ENCODE measurements at places on chromosomes 16 and 17. TPM values are rescaled to one million over a fixed set of nuclear protein-coding genes. Genes with fewer than 3 reads are reported as not detected.
A peak's percentile ranks its signal among the peaks of the same experiment; 100 is the strongest.

- DNase-seq = no peak
Observed at GRCh38 chr16:31087971-31088370, 772 bp downstream of the PRSS53 start.

DNA sequence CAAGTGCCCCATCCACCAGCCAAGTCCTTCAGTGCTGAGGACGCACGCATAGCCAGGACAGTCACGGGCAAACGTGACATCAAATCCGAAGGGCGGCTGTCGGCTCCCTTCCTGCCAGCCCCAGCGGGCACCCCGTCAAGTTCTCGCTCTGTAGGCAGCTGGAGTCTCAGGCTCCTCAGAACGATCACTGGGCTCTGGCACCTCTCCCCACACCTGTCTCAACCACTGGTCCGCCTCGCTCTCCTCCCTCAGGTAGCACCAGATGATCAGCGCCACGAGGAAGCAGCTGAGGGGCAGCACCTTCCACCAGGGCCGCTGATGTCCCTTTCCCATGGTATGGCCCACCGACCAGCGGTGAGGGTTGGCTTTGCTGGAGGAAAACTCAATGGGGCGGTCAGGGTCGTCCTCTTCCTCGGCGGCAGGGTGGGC is 422 bp downstream of the UQCC4 start:
- DNase-seq = peak; percentile 8

- DNase-seq = no peak
Observed at GRCh38 chr16:5653789-5654188, 556.2 kb upstream of the EEF2KMT start.

- no peak for DNase-seq
Observed at GRCh38 chr16:15993541-15993940, 44.1 kb downstream of the ABCC1 start.

- DNase-seq = no peak
Observed at GRCh38 chr17:9006175-9006767, 15.0 kb upstream of the NTN1 start.

DNA sequence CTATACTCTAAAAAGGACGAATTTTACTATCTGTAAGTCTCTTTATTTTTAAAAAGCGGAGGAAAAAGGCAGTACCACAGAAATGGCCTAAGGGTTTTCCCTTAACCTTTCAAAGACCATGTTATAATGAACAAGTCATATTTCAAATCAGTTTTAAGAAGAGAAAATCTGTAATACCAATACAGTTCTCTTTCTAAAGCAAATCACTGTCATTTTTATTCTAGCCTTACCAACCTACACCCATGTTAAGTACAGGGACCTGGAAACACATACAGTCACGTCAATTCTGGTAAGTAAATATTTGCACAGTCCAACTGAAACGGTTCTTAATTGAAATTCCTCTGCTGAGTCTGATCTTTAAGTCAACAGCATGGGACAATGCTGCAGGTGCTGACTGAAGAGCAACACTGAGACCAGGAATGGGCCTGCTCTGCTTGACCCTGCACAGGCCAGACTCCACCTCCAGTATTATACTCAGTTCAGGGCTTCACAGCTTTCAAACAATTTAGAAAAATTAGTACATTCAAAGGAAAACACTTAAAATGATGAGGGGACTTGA is 20.2 kb downstream of the MBTPS1 start:
- DNase-seq = no peak

DNA sequence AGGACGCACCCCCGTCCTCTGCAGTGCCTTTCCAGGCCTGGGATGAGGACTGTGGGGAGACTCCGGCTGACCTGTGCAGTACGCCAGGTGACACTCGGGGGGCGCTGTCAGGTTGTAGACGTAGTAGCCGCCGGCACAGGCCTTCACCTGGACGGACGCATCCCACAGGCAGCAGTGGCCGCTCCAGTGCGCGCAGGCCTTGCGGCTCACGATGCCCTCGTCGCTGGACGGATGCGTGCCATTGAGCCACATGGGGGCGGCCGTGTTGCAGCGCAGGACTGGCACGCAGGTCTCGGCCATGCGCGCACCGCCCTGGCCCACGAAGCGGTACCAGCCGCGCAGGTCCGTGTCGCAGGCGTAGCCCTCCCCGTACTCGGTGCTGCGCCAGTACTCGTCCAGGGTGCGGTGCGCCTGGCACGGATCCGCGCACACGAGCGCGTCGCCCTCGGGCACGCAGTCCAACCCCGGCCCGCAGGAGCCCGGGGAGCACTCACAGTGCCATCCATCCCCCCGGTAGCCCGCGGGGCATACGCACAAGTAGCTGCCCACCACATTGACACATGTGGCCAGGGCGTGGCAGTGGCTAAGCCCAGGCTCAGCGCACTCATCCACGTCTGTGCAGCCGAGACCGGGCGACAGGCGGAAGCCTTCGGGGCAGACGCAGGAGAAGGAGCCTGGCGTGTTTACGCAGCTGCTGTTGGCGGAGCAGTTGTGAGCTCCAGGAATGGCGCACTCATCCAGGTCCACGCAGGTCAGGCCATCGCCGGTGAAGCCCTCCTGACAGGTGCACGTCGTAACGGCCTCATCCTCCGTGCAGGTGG is 3.9 kb downstream of the UMOD start:
- DNase-seq = no peak

DNA sequence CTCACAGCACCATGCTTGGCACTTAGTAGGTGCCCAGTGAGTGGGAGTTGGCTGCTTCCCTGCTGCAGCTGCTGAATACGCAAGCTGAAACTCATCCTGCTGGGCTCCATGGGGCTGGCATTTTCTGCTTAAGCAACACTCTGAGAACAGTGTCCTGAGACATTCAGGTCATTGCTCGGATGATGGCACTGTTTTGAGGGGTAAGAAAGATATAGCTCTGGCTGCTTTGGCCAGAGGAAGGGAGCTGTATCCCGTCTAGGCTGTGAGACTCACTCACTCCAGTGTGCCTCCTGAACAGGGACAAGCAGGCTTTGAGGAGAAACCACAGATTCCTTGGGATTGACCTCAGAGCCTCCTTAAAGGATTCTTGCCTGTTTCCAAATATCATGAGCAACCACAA is 120.5 kb downstream of the CLEC16A start:
- DNase-seq = no peak

- DNase-seq = no peak
Observed at GRCh38 chr16:4839942-4840341, 7.1 kb downstream of the GLYR1 start.

DNA sequence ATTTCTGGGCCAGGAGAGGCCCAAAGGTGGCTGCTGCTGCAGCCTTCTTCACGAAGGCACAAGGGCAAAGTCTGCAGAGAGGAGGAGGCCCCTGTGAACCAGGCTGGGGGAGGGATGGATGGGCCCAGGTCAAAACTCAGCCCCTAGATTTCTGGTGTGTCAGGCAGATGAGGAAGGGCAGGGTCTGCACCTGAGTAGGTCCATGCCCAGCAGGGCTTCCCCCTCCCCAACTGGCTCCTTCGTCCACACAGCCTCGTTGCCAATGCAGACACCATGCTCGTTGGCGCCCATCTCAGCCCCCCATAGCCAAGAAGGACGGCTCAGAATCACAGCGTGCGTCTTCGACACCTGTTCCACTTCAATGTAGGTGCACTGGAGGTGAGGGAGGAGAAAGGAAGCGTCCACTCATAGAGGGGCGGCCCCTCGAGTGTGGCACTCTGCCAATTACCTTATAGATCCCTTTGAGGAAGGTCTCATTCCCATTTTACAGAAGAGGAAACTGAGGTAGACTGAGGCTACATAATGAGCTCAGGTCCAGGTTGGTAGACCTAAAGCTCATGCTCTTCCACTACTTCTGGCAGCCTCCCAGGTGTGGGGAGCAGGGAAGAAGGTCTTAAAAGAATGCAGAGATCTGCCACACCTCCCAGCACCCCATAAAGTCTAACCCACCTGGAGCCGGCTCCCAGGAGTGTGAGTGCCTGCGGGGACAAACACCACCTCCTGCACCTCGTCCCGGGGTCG is 902 bp downstream of the SCRN2 start:
- DNase-seq = peak; percentile 10

GRCh38 chr16:57815987-57816745 is 13.9 kb upstream of the KIFC3 start:
- DNase-seq = peak; percentile 99

- DNase-seq = no peak
Observed at GRCh38 chr16:48537909-48538745, 71.9 kb downstream of the N4BP1 start.

DNA sequence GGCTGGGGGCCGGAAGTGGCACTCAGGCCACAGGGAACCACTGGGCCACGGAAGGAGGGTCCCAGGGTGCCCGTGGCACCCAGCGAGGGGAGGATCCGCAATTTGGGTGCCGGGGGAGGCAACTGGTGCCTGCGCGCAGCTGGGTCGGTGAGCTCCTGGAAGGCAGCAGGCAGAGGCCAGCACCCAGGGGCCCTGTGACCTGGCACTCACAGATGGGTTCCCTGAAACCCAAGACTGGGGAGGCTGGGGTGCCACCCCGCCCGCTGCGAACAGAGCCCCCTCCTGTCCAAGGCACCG is 663 bp downstream of the SSTR5 start:
- no peak for DNase-seq

GRCh38 chr17:40373324-40373723 is 8.8 kb upstream of the GJD3 start:
- no peak for DNase-seq

DNA sequence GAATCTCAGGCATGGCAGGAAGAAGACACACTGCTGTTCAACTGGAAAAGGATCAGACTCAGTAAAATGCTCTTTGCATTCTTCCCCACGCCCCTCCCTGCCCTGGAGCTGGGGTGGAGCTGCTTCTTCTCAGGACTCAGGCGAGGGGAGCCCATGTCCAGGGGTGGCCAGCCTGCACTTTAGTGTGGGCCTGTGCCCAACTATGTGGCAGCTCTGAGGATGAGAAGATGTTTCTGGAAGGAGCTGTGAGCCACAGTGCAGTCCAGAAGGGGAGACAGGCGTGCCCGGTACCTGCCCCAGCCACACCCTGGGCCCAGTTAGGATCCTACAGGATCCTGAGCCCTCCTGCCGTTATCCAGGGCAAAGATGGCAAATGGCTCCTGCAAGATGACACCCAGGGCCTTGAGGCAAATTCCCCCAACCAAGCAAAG is 120.3 kb downstream of the ANKRD11 start:
- peak; percentile 40 for DNase-seq

DNA sequence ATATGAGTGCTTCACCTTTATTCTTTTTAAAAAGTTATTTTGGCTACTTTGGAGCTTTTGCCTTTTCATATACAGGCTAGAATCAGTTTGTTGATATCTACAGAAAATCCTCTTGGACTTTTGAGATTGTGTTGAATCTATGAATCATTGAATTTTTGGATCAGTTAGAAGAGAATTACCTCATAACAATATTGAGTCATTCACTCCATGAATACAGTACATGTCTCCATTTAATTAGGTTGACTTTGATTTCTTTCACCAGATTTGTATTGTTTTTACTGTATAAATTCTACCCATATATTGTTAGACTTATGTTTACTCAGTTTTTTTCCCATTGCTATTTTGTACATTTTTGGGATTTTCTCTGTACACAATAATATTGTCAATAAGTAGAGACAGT is 54.4 kb downstream of the TAOK1 start:
- no peak for DNase-seq

DNA sequence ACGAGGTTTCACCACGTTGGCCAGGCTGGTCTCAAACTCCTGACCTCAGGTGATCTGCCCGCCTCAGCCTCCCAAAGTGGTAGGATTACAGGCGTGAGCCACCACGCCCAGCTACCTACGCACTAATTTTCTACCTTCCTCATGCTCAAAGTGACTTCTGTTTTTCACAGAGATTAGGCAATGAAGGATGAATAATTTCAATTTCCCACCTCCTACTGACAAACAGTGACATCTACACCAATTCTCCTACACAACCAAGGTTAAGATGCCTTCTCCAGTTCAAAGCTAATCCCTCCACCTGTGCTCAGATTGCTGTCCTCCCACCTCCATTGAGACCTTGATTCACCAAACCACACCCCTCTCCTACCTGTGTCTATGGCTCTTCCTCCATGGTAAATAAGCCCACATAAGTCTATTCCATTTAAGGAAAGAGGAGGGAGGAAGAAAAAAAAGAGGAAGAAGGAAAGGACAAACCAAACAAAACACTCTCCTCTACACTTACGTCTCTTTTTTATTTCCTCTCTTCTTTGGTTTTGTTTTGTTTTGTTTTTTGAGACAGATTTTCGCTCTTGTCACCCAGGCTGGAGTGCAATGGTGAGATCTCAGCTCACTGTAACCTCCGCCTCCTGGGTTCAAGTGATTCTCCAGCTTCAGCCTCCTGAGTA is 5.5 kb upstream of the MED11 start:
- no peak for DNase-seq

DNA sequence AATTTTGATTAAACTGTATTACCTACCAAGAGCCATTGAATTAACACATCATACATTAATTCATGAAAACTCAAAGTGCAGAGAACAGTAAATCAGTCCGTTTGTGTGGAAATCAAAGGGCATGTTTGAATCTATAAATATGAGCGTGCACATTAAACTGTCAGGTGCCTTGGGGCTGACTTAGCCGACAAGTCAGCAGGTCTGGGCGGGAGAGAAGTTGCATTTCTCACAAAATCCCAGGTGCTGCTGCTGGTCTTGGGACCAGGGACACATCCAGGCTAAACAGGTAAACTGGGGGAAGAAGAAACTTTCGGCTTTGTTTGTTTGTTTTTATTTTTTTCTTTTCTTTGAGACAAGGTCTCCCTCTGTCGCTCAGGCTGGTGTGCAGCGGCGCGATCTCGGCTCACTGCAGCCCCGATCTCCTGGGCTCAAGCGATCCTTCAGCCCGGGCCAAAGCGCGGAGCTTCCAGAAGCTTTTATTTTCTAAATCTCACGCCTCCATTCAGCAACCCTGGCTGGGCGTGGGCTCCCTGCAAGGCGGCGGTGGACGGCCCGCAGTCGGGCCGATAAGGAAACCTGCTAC is 213.9 kb downstream of the MRTFB start:
- no peak for DNase-seq

DNA sequence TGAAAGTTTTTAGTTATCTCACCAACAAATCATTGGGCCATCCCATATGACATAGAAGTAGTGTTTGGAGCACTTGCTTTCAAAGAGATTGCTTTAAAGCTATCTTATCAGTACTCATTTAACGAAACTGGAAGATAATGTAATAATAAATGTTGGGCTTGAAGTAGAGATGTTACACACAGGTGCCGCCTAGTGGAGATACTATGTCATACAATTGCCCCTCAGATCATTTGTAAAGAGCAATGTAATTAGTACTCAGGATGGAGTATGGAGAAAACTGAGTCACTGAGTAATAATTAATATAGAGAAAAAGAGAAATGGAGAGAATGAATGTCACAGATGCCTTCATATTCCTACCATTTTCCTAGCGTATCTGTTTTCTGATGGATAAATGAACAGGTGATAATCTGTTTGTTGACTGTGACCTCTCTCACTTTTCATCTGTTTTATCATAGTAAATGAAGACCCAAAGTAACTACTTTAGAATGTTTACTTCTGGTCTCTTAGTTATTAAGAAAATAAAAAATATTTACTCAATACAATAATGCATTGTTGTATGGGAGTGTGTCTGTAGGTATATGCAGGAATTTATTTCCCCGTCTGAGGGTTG is 80.4 kb downstream of the EFCAB5 start:
- peak; percentile 57 for DNase-seq

- peak; percentile 90 for DNase-seq
Observed at GRCh38 chr17:29143894-29144293, 36.3 kb downstream of the MYO18A start.

Gene NHLRC4
- total RNA-seq = 0.05 TPM

Gene CDH13
- 154 TPM for total RNA-seq

Gene CDYL2
- total RNA-seq = 1.4 TPM

Gene ZNF778
- 20.0 TPM for total RNA-seq

Gene MMP15
- total RNA-seq = 53.2 TPM

Gene TTYH2
- 8.8 TPM for total RNA-seq

Gene KRT36
- total RNA-seq = not detected

Gene PYY
- not detected for total RNA-seq

Gene ADAMTS18
- 0.13 TPM for total RNA-seq

Gene ACSM3
- not detected for total RNA-seq

Gene CACNG5
- not detected for total RNA-seq

Gene SALL1
- not detected for total RNA-seq

Gene KCNH6
- not detected for total RNA-seq

Gene CHP2
- not detected for total RNA-seq
